NCI-H460 (cell line): ENCODE measurements at places on chromosomes 2 and 18. TPM values are rescaled to one million over a fixed set of nuclear protein-coding genes. Genes with fewer than 3 reads are reported as not detected.

The NAT8 gene
- not detected in 2 replicates for total RNA-seq

DNA sequence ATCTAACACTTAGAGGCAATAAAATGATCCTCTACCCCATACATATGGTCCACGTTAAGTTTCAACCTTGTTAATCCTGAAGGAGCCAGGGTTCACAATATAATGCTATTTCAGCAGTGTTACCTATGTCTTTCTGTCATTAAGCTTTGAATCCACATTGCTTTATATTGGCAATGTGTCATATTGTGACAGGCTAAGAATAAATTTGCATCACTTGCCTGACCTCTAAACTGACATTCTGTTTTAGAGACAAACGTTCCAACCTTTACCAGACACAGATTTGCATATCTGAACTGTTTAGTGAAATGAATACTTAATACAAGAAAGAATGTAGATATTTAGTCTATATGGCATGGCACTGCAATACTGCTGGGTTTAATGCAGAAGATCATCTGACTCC, 98.4 kb downstream of the UNC80 start:
- no peak for DNase-seq

GRCh38 chr18:54991981-54992380, 32.7 kb upstream of the CCDC68 start:
- no peak for DNase-seq

The CFAP65 gene
- not detected in 2 replicates for total RNA-seq

The MEIS1 gene
- 3.9 and 4.2 TPM in 2 replicates for total RNA-seq

DNA sequence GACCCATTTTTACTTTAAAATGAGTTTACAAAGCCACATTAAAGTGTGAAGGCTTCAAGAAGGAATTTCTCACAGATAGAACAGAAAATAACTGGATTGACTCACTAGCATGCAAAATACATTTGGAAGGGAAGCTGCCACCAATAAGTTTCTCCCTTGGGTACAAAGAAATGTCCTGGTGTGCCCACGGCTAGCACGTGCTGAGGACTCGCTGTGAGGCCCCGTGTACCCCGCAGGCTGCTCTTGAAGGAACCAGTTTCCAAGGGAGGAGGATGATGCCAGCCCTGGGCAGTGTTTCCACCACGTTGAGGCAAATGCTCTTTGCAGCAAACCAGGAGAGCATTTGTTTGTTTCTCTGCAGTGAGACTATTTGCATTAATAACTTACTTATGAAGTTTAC, 207.3 kb downstream of the SH3RF3 start:
- DNase-seq: no peak

DNA sequence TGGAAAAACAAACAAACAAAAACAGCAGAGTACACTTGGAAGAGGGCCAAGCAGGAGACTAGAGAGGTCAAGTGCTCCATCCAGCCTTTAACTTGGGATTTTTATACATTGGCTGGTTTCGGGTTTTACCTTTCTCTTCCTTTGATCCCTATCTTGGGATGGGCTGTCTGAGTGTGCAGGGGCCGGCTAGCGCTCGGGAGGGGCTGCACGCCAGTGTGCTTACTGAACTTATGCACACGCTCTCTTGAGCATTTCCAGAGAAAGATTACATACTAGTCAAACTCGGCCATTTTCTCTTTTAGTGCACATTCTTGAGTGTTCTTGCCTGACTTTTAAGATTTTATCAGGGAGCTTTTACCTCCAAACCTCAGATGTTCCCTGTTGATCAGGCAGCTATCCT, 707.8 kb downstream of the DSC3 start:
- DNase-seq: no peak

The SAG gene
- not detected in 2 replicates for total RNA-seq

DNA sequence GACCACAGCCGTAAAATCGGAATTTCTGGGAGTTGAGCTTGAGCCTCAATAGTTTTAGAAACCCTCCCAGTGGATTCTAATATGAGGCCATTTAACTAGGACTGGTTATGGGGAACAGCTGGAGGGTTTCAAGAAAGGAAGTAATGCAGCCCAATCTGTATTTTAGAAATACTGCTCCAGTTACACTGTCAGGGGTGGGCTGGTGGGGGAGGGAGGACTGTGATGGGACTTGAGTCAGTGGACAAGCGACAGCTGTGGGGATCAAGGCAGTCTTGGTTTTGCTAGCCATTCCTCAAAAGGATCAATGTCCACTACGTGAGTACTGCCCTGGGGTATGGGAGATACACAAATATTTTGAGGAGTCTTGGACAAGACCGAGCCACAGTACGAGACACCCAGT, 34.8 kb downstream of the ASB1 start:
- no peak for DNase-seq

The FER1L5 gene
- total RNA-seq: not detected in 2 replicates
